Choroid plexus epithelial cell (primary cell): ENCODE measurements at places on chromosomes 5 and 9.

DNA sequence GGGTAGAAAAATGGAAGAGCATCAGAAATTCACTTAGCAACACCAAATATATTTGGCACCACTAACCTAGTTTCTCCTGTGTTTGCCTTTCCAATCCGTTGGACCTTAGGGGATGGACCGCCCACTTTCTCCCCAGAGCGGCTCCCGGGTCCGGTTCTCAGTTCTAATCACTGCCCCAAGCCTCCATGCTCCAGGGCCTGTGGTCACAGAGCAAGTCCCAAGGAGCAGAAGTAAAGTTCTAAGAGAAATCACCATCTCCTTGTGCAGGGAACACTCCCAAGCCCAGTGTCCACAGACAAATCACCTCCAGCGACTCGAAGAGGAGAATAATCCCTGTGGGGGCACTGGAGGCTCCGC is 728 bp upstream of the SLC1A1 start:
- DNase-seq = peak; percentile 35

DNA sequence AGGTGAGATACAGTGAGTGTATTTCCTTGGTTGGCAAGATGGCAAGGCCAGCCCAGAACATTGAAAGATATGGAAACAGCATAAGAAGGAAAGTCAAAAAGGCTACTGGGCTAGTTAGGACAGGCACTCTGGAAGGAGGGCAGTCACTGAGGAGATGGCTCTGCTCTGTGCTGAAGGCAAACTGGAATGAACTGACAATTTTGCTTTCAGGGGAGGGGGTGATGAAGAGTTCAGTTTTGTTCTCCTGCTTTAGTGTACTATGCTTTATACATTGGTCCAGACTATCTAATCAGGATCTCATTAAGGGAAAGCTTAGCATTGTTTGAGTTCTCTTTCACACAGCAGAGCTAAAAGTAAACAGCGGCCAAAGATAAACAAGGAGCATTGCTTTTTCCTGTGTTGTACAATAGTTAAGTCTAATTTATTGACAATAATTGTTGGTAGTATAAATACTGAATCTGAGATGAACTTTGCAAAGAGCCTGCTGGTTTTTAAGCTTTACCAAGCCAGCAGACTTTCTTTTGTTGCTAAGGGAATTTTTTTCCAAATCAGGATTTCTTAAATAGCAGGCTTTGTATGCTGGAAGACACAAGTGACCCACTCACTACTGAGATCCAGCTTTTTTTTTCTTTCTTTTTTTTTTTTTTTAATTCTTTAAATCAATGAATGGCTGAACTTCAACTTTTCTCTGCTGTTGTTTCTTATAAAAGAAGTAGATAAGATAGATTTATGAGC is 355.5 kb downstream of the ARRDC3 start:
- no peak for DNase-seq

DNA sequence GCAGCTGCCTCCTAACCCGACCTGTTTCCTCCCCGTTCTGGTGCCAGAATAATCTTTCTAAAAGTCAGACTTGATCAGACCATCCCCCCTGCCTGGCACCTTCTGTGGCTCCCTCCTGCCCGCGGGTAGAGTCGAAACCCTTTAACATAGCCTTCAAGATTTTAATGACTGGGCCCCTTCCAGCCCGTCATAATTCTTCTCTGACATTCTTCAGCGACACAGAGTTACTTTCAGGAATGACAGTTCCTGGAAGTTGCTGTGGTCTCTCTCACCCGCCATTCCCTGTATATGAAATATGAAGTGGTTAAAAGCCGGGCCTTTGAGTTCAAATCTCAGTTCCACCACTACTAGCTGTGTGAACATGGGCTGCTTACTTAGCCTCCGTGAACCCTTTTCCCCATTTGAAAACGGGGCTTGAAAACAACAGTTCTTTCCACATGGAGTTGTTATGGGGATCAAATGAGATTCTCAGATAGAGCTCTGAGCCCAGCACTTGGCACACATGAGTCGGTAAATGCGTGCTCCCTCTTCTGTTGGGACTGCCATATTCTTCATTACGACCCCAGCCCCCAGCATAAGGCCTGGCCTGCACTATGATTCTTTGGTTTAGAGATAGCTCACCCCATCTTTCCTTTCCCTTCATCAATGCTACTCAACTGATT is 737 bp downstream of the NANS start:
- peak; percentile 23 for DNase-seq

DNA sequence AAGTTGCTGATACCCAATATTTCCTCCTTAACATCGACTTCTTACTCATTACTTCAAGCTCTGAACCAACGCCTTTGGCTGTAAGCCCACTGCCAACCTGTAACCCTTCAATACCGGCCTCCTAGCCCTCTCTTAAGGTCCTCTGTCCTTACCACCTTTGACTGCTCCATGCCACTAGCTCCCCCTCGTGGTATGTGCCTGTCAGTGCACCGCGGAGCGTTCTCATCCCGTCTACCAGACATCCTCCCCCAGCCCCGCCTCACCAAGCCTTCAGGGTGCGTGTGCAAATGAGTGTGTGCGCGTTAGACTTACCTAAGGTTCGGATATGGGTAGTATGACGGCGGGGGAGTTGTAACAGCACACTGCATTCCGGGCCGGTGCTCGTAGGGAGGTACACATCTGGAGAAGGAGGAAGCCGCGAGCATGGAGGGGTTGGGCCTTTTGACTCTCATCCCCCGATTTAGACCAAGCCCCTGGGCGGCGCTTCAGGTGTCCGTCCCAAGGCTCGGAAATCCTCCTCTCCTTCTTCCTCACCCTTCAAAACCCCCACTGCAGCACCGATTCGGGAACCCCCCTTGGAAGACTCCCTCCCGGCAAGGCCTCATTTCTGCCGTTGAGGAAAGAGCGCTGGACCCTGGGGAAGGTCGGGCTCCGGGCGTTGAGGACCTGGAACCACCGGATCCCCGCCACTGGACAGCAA is 2.8 kb upstream of the MYORG start:
- peak; percentile 89 for DNase-seq

GRCh38 chr5:109454731-109455505 is 45.1 kb upstream of the PJA2 start:
- peak; percentile 79 for DNase-seq

DNA sequence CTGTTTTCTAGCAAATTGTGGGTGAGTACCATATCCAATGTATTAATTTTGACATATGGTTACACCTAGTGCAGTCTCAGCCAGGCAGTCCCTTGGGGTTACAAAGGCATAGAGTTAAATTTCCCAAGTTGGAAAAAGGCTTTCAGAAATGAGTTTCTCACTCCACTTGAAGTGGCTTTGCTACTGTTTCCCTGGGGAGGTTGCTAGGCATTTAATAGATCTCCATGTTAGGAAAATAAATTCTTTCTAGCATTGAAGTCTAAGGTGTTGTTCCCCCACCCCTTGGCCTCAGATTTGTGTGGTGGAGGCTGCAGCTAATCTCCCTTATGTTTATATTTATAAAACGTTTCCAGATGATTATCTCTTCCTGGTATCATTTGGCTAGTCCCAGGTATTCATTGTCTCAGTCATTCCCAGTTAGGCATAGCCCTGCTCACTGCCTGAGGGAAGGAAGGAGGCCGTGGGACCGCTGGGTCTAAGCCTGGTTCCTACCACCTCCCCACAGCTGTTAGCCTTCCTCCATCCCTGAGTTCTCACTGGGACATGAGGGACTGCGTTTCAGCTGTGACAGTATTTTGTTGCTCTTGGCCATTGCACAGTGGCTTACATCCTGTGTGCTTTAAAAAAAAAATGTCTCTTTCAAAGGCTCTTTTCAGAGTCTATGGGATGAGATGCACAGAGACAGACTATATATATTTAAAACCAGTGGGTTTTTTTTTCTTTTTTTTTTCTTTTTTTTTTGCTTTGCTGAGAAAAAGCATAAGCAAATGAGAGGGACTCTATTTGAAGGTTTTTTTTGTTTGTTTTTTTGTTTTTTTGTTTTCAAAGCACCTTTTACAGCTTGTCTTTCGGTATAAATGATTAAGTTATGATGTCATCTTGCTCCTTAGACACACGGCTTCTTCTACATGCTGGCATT is 121.5 kb downstream of the MAST4 start:
- no peak for DNase-seq

DNA sequence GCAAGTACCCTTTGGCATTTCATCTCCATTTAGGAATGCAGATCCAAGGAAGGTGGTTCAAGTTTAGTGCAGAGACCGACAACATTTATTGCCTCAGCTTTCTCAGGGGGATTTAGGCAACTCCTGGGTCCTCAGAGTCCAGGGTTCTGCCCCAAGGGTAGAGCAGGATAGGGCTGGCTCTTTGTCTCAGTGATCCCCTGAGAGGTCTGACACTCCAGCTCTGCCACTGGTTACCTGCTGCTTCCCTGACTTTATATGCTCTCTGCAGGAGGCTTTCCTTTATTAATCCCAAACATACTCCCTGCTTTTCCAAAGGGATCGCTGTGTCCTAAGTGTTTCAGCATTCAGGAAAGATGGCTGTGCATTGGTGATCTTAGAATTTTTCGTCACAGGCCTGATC is 37.2 kb downstream of the TRPC7 start:
- DNase-seq = no peak

- DNase-seq = peak; percentile 42
These were observed 90.5 kb upstream of the AGXT2 start for GRCh38 chr5:35138232-35138631.

- DNase-seq = no peak
These were observed 1.4 kb upstream of the NKD2 start for GRCh38 chr5:1007221-1007680.

- DNase-seq = no peak
These were observed 36.5 kb upstream of the GLDC start for GRCh38 chr9:6681957-6682501.

DNA sequence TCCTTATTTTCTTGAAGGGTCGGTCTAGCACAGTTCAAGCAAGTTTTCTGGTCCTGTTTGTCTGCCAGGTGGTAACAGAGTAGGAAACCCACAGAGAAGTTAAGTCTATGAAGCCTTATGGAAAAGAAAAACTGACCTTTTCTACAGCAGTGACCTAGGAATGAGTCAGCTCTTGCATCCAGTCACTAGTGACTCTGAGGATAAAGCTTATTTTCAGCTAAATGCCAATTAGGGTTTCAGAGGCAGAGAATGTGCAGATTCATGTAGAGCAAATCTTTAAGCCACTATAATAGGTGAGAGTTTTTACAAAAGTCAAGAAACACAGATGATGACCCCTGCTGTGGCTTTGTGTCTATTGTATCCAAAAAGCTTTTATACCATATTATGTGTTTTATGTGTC is 100.7 kb downstream of the CWC27 start:
- peak; percentile 87 for DNase-seq

DNA sequence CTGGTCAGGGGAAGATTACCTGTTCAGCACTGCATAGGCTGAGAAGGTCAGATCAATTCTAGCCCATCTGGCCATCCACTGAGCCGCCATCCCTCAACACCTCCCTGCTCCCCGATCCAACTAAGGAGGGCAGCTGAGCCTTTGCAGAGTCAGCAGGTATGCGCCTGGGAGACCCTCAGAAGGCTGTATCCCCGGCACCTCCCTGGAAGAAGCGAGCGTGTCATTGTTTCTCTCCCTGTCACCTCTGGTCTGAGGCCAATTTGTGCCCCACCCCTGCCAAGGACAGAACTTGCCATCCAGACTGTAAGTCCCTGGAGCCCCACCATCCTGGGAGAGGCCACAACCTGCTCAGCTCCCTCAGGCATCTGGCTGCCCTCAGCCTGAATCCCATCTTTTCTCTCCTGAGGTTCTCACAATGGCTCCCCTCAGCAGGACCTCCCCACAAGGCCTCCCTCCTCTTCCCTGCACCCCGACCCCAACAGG is 2.6 kb downstream of the CLTB start:
- DNase-seq = no peak

- peak; percentile 96 for DNase-seq
These were observed 46.2 kb upstream of the DENND4C start for GRCh38 chr9:19184144-19184917.

DNA sequence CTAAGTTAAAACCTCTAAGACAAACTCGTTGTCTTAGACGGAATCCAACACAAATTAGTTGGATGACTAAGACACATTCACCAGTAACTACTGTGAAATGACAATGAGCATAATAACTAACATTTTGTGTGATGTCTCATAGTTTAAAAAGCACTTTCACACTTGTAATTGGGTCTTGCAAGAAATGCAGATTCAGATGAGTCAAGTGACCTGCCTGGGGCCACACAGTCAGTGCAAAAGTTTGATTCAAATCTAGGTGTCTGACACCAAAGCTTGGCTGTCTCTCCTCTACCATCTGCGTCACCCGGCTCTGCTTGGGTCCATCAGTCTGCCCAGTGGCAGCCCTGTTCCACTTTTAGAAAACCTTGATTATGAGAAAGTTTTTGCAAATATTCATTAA is 143.7 kb downstream of the TTLL11 start:
- no peak for DNase-seq

DNA sequence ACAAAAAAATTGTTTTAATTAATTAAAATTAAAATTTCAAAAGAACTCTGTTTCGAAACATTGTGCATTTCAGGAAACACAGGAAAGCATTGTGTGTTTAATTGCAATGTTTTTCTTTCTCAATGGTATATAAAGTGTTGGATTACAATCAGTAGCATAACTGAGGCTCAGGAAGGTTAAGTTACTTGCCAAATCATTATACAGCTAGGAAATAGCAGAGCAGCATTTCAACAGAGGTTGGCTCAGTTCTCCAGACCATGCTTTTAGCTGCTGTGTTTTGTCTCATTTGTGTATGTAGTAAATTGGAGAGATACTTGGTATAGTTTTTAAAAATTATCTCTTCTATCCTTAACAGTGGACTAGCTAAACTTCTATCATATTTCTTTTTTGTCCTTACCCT is 30.0 kb upstream of the CAMLG start:
- DNase-seq = peak; percentile 52

- DNase-seq = peak; percentile 47
These were observed 247.7 kb downstream of the PJA2 start for GRCh38 chr5:109161914-109162683.

DNA sequence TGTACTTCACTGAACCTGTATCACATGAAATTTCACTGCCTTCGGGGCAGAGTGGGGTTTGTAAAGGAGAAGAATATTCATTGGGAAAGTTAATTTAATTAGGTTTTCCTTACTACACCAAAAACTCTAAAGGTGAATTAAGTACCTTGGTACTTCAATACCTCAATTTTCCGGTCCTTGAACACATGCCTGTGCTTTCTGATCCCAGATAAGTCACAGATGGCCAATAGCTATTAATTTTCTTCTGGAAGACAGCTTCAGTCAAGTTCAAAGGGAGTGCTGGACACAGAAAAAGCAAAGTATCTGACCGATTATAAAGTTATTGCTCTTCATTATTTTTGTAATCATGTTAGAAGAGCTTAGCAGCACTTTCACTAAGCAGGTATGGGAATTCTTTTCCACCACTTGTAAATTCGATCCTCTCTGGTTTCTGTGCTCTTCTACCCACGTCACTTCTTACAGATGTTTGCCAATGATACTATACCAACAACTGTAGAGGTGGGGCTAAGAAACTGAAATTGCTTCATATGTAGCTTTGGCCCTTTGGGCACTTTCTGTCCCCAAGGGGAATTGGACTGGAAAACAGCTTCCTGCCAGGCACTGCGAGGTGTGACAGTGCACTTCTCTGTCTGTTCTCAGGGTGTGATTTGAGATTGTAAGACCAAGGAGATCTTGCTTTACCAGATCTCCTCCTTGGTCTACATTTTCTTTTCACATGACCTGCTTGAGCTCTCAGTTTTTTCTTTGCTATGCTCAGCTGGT is 164.0 kb downstream of the CCDC192 start:
- no peak for DNase-seq
